Activated naive CD8-positive, alpha-beta T cell treated with anti-CD3 and anti-CD28 coated beads for 36 hours (primary cell): ENCODE measurements at places on chromosomes 5 and 9.

DNA sequence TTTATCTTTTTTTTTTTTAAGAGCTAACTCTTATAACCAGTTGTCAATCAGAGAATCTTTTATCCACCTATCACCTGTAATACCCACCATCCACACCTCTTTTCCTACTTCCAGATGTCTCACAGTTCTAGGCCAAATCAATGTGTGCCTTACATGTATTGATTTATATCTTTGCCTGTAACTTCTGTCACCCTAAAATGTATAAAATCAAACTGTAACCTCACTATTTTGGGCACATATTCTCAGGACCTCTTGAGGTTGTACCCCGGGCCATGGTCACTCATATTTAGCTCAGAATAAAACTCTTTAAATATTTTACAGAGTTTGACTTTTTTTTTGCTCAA lies 404.7 kb upstream of the RORB start:
- DNase-seq = no peak

GRCh38 chr5:72152545-72152944 lies 45.3 kb downstream of the MAP1B start:
- no peak for DNase-seq

DNA sequence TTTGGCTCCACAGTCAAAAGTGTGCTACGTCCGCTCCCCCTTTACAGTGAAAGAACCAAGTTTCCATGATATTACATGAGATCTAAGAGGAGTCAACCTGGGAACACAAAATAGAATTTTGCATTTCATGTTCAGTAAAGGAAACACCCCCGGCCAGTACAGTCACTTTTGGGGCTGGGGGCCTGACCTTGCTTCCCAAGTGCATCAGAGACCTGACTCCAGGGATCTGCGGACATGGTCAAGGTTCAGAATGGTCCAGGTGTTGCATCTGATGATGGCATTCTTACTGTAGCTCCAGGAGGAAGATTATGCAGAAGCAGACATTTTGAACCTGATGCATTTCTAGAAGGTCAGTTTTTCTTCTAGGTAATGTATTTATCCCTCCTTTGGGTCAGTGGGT lies 39.8 kb downstream of the AK8 start:
- DNase-seq = no peak

DNA sequence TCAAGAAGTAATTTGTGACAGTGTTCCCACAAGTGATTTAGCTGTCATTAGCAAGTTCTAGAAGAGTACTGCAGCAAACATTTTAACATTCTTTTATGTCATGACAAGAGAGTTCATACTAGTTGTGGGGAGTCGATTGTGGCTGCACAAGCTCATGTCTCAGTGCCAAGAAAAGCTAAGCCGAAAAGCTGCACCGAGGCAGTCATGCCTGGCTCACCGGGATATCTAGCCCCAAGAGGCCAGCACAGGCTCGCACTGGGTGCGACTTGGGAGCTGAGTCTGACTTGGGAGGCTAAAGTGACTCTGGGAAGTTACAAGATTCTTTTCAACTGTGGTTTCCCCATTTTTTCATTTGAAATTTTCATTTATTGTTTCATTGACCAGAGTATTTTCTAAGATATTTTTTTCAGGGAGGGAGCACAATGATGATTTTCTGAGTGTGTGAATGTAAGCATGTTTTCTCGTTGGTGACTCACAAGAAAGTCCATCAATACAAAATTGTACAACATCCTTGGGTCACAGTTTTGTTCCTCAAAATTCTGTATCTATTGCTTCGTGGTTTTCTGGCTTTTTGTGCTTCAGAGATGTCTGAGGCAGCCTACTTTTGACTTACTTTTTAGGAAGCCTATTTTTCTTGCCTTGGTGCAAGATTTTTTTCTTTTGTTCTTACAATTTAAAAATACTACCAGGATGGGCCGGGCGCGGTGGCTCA lies 18.7 kb downstream of the CAST start:
- no peak for DNase-seq

DNA sequence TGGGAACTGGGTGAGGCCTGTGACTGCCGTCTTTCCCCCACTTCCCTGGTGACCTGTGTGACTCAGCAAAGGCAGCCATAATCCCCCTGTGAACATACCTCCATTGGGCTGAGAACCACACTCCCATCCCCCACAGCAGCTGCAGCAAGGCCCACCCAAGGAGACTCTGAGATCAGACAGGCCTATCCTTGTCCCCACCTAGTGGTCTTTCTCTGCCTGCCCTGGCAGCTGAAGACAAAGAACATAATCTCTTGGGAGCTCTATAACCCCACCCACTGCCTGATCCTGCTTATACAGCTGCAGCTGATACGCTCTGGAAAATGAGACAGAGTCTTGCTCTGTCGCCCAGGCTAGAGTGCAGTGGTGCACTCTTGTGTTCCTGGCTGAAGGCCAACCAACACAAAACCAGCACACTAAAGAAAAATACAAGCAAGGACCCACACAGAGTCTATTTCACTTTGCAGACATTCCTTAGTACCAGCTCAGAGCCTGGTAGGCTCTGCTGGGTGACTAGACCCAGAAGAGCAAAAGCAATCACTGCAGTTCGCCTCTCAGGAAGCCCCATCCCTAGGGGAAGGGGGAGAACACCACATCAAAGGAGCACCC lies 106.7 kb downstream of the MCTP1 start:
- no peak for DNase-seq

- DNase-seq = peak; percentile 75
Measured at GRCh38 chr5:93620487-93621326, 37.7 kb downstream of the NR2F1 start.

GRCh38 chr5:130727830-130728229 lies 437.2 kb downstream of the HINT1 start:
- no peak for DNase-seq

DNA sequence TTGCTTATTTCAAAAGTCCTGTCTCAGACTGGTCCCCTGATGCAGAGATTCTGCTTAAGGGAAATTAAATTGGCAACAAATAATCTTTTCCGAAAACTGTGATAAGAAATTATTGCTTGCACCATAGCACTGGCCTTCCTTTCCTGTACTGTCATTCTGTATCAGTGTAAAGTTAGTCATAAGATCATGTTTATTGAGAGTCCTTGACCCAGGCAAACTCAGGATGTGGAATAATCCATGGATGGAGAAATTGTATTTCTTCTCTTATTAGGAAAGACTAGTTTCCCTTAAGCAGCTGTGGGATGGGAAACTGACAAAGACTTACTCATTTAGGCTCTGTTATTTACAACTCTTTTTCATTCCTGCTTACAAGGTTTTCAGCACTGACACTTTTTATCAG lies 83.0 kb upstream of the RANBP6 start:
- no peak for DNase-seq

GRCh38 chr5:121182788-121183490 lies 668.7 kb upstream of the FTMT start:
- DNase-seq = no peak

GRCh38 chr5:67249590-67249895 lies 52.9 kb upstream of the CD180 start:
- no peak for DNase-seq

DNA sequence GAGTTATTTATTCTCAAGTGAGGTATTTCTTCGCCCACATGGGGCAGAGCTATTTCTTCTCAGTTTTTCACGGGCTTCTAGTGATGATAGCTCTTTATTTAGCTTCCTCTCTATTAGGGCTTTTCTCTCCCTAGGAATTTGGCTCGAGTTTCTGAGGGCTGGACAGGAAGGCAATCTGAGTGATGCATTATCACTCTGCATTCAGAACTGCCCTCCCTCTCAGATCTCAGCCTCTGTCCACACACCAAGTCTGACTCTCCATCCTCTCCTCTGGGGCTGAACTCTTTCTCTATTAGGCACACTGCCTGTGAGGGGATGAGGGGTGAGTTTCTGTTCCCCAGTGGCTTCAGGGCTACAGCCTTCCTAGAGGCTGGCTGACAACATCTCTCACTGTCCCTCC lies 14.9 kb upstream of the SCAMP1 start:
- DNase-seq = no peak

DNA sequence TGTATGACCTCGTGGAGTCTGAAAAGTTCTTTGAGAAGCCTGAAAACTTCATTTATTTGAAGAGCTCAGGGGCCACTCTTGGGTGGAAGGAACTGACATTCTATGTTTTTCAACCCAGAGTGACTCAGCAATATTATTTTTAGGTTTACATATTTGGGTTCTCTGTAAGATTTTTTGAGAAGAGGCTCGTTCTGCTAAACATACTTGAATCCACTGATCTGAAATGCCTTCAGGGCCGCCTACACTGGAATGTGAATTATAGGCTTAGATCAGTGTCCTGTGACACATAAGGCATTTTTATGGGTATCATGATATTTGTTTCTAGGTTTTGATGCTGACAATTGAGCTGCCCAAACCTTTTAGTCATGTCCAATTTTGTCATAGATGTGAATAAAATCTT lies 86.2 kb downstream of the PSAT1 start:
- no peak for DNase-seq

DNA sequence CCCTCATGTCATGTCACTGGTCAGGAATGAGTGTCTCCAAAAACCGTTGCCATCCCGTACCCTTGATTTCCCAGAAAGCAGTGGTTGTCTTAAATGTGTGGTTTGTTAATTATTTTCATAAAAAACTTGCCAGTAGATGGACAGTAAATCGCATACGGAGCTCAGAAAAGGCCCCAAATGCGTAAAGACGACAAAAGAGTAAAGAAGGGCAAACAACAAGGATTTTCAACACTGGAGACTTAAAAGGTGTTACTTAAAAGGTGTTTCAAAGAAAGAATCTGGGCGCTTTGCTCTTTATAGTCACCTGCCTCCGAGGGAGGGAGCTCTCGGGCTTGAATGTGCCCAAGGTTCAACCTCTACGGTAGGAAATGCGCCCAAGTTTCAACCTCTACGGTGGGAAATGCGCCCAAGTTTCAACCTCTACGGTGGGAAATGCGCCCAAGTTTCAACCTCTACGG lies 734 bp downstream of the KIF27 start:
- DNase-seq = no peak

- no peak for DNase-seq
Measured at GRCh38 chr5:137136991-137137632, 362.0 kb downstream of the SPOCK1 start.

GRCh38 chr9:135885100-135885853 lies 22.1 kb downstream of the CAMSAP1 start:
- no peak for DNase-seq

- no peak for DNase-seq
Measured at GRCh38 chr5:11292648-11293356, 531.8 kb upstream of the DAP start.

DNA sequence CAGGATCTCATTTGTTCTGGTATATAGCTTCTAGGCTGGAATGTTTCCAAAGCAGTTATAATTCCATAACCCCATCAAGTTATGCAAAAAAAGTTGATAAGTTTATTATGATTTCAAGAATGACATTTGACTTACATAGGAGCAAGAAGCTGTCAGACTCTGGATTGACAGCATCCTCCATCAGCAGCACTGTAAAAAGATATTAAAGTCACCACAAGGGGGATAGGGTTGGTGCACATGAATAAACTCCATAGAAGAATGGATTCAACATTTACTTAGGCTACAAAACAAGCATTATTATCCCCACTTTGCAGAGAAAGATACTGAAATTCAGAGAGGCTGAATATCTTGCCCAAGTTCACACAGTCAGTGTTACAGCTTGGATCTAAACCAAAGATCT lies 208.9 kb upstream of the SLC30A5 start:
- no peak for DNase-seq

GRCh38 chr9:127707766-127708165 lies 978 bp downstream of the CFAP157 start:
- DNase-seq = peak; percentile 27

GRCh38 chr9:38091310-38092199 lies 22.5 kb upstream of the SHB start:
- DNase-seq = no peak

- no peak for DNase-seq
Measured at GRCh38 chr9:22237497-22238363, 208.9 kb upstream of the DMRTA1 start.

- DNase-seq = no peak
Measured at GRCh38 chr9:126232461-126232860, 94.2 kb upstream of the MVB12B start.

DNA sequence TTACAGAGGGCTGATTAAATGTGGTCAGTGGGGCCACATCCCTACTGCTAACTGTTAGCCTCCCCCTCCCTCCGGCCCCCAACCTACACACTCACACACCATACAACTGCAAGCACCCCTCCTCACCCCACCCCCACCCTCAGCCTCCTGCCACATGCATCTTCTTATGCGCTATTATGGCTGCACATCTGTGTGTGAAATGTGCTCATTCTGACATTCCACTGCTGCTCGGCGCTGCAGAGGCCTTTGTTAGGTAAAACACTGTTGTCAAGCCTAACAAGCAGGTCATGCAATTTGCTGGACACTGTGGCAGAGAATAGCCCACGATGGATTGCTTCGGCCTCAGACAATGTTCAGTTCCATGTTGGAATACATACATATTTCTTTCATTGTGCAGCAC lies 173.6 kb downstream of the NR2F1-AS1 start:
- DNase-seq = no peak

GRCh38 chr5:169768416-169768815 lies 131.3 kb downstream of the DOCK2 start:
- no peak for DNase-seq

GRCh38 chr9:115808108-115808507 lies 345.5 kb upstream of the PAPPA start:
- no peak for DNase-seq

GRCh38 chr9:136947028-136947891 lies 2.2 kb downstream of the C8G start:
- no peak for DNase-seq

DNA sequence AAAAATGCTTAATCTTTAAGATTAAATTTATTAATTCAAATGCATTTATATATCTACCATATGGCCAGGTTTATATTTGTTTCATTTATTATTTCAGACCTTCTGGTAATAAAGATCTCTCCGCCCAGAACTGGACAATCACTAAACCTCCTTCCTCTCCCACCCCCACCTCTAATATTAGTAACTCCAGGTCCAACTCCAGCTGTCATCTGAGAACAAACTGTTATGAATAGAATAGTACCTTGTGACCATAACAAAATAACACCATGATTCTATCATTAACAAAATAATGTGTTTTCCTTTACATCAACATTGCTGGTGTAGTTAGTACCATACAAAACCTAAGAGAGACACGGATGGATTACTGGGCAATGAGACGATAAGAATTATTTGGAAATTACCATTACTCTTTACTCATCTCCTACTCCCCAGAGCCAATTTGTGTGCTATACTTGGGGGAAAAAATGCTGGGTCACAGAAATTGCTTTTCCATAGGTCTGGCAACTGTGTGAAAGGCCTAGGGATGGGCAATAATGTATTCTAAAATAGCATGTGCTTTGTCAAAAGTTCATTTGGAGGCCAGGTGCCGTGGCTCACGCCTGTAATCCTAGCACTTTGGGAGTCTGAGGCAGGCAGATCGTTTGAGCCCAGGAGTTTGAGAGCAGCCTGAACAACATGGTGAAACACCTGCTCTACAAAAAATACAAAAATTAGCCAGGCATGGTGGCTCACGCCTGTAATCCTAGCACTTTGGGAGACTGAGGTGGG lies 186.1 kb downstream of the ENC1 start:
- no peak for DNase-seq

DNA sequence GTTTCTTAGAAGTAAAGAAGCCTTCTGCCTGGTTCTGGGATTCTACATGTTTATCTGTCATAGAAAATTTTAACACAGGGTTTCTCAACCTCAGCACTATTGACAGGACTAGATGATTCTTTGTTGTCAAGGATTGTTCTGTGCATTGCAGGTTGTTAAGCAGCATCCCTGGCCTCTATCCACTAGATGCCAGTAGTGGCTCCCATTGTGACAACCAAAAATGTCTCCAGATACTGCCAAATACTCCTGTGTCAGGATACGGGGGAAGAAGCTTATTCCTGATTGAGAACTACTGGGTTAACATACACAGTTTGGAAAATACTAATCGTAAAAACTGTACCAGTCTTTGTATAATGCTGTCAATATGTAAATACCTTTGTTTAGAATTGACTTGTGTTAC lies 167.1 kb downstream of the NIPBL start:
- DNase-seq = no peak
